Activated CD4-positive, alpha-beta memory T cell treated with anti-CD3 and anti-CD28 coated beads for 36 hours (primary cell): ENCODE measurements at places on chromosomes 16 and 17. TPM values are rescaled to one million over a fixed set of nuclear protein-coding genes. Genes with fewer than 3 reads are reported as not detected.

- no peak for DNase-seq
These were observed 149.2 kb downstream of the NPIPB5 start for GRCh38 chr16:22659933-22660332.

SOST gene
- total RNA-seq = not detected

DNA sequence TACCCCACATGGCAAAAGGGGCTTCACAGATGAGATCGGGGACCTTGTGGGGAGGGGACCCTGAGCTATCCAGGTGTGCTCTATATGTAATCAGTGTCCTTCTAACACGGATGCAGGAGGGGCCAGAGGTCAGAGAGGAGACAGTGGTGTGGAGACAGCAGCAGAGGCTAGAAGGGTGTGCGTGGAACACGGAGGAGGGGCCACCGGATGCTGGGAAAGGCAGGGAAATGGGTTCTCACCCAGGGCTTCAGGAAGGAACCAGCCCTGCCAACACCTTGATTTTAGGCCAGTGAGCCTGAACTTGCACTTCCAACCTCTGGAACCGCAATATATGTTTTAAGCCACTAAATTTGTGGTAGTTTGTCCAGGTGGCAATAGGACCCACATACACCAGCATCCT is 4.6 kb upstream of the SLC38A8 start:
- no peak for DNase-seq

GRCh38 chr16:12771341-12771798 is 32.3 kb downstream of the CPPED1 start:
- DNase-seq = no peak

DNA sequence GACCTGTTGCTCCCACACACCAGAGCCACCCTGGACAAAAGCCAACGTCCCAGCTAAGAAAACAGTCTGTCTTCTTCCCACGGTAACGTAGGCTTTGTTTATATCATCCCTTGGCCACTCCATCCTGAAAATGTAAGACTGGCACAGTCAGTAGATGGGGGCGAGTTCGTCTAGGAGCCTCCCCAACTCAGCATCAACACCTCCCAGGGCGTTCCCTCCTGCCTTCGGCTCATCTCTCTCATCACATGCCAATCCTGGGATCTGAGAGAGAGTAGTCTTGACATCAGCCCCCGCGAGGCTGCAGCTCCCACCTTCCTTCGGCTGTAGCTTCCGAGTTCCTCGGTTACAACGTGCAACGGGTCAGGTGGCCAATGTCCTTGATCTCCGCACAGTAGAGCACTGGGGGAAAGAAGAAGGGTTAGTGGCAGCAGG is 894 bp downstream of the RNF227 start:
- DNase-seq = no peak

DNA sequence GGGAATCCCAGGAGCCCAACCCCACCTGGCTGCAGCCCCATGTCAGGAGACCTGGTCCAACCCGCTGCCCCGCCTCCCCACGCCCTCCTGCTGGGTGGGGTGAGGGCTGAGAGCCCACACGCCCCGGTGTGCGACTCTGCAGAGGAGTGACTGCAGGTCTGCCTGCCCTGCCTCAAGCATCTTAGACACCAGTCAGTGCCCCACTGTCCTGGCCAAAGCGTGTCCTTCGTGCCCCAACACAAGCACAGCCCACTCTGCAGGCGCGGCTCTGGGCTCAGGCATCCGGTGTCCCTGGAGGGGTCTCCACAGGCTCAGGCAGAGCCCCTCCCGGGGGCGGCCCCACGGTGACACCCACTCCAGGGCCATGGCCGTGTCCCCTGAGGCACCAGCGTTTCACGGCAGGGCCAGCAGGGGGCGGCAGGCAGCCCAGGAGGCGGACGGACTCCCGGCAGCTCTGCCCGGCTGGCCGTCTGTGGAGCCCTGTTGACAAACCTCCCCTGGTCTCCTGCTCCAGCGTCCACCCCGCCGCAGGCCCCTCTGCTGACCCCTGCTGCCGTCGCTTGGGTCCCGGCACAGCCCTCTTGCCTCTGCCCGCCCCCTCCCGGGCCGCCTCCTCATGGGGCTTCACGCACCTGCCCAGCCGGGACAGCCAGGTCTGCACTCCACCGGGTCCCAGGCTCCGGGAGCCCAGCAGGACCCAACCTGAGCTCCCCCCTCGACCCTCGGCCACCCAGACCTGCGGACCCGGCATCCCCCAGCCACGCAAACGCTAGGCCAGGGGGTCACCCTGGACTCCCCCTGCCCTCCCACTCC is 8.6 kb upstream of the UBE2I start:
- DNase-seq = peak; percentile 82

- no peak for DNase-seq
These were observed 199.9 kb downstream of the MAF start for GRCh38 chr16:79400462-79401149.

ATP2A3 gene
- total RNA-seq = 108 TPM

ATXN2L gene
- total RNA-seq = 260 TPM

DNA sequence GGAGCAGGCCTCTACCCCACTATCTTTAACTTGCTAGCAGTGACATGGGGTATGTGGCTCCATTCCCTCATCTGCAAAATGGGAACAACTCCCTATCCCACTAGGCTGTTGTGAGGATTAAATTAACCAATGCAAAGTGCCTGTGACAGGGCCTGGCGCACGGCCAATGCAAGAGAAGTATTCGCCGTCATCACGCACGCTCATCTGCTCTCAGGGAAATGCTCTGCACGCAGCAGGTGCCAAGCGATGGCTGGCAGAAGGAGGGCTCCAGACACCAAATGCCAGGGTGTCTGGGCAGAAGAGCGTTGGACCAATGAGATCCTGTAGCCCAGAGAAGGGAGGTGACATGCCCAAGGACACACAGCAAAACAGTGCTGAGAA is 17.3 kb downstream of the FAM83G start:
- no peak for DNase-seq

DNA sequence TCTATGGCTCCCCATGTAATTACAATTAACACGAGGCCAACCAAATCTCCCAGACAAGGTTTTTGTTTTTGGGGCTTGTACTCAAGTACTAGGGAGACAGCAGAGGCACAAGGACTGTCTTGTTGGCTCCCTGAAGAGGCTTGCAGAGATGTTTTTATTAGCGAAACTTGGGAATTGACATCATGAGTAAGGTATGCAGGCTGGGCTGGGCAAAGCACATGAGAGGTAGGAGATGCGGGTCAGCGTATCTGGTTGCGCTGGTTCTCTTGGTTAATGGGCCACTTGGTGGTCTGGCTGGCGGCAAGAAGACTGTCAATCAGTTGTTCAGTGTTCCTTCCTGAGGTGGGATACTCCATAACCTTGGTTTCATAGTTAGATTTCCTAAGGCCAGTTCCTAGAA is 28.9 kb downstream of the LCMT1 start:
- no peak for DNase-seq

DNA sequence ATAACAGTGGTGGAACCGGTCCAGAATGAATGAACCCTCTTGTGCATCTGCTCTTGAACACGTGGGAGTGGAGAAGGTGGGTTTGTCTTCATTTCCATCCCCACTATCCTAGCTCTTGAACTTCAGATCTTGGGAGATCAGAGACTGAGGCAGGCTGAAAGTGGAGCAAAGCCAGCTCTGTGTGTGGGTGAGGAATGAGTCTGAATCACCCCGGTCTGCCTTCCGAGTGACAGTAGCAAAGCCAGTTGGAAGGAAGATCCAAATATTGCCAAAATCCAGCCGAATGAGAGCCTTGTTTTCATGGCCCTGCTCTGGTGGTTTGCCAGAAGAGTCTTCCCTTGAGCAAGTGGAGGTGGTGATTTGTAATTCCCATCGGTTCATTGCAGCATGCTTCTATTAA is 29.0 kb upstream of the ASIC2 start:
- DNase-seq = no peak

- DNase-seq = peak; percentile 23
These were observed 641 bp downstream of the COG8 start for GRCh38 chr16:69338557-69339288.

DNA sequence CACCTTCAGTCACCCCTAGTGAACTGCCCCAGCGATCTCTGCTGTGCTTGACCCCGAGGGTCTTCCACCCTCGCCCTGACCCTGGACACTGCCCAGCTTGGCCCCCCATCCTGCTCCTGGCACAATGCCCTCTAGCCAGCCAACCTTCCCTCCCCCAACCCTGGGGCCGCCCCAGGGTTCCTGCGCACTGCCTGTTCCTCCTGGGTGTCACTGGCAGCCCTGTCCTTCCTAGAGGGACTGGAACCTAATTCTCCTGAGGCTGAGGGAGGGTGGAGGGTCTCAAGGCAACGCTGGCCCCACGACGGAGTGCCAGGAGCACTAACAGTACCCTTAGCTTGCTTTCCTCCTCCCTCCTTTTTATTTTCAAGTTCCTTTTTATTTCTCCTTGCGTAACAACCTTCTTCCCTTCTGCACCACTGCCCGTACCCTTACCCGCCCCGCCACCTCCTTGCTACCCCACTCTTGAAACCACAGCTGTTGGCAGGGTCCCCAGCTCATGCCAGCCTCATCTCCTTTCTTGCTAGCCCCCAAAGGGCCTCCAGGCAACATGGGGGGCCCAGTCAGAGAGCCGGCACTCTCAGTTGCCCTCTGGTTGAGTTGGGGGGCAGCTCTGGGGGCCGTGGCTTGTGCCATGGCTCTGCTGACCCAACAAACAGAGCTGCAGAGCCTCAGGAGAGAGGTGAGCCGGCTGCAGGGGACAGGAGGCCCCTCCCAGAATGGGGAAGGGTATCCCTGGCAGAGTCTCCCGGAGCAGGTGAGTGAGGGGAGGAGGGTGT is at the start of gene TNFSF13:
TSS of gene TNFSF13 (plus strand) at position 207 of the 776 bp plus-strand sequence. CDS start at position 497, 290 bp downstream.
- no peak for DNase-seq

ARRB2 gene
- total RNA-seq = 226 TPM

GRCh38 chr16:4924593-4925292 is 12.2 kb downstream of the PPL start:
- no peak for DNase-seq

FCSK gene
- 13.1 TPM for total RNA-seq

RANBP10 gene
- total RNA-seq = 14.9 TPM

TMEM235 gene
- not detected for total RNA-seq

GRCh38 chr17:50210240-50211225 is 9.1 kb upstream of the COL1A1 start:
- DNase-seq = peak; percentile 9

SNX20 gene
- total RNA-seq = 55.4 TPM

DNA sequence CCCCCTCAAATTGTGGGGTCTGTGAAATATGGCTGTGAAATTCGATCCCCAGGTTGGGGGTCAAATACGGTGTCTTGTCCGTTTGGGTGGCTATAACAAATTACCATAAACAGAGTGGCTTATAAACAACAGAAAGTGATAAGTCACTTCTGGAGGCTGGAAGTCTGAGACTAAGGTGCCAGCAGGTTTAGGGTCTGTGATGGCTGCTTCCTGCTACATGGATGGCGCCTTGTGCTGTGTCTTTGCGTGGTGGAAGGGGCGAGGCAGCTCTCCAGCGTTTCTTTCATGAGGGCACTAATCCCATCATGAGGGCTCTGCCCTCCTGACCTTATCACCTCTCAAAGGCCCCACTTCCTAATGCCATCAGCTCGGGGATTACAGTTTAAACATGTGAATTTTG is 120.0 kb downstream of the IRF8 start:
- DNase-seq = no peak

KRTAP9-2 gene
- total RNA-seq = not detected

- no peak for DNase-seq
These were observed 5.1 kb downstream of the ARMC5 start for GRCh38 chr16:31464348-31464769.

KRTAP4-3 gene
- total RNA-seq = not detected

RHBDF1 gene
- total RNA-seq = 0.43 TPM

- peak; percentile 87 for DNase-seq
These were observed 13.5 kb upstream of the CBX8 start for GRCh38 chr17:79810130-79811010.

DNA sequence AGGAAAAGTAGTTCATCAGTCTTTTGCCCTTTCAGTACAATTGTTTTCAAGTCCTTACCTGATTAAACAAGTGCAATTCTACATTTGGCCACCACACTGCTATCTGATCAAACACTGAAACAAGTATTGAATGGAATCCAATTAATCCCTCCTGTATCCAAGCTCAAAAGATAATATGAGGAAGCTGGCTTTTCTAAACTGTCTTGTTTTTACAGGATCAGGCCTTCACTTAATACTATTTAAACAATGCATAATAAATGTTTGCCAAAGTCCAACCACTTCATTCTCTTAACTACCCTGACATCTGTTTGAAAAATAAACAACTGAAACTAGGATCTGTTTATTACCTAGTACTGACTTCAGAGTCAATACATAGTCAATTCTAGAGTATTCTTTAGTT is 131.6 kb downstream of the MRTFB start:
- DNase-seq = no peak

- no peak for DNase-seq
These were observed 117.9 kb upstream of the MYOCD start for GRCh38 chr17:12547831-12548230.

YBX2 gene
- total RNA-seq = 0.70 TPM

DNA sequence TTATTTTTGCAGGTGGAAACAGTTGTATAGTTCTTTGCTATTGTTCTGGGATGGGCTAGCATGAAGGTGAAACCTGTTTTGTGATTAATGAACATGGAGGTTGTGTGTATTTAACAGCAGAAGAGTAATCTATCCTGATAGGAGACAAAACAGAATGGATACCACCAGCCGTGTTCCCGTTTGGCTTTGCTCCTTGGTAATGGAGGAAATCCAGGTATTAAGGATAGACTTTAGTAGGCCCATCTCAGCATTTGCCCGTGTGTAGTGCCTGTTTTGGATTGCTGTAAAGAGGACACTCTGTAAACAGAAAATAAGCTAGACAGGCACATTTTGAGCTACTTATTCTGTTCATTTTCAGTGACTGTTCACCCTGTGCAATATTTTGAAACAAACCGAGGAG is 215.1 kb downstream of the RBFOX1 start:
- no peak for DNase-seq

PRDM7 gene
- not detected for total RNA-seq

- no peak for DNase-seq
These were observed 2293.6 kb downstream of the TP53TG3F start for GRCh38 chr16:35752773-35753558.

ARSG gene
- 10.8 TPM for total RNA-seq

GRCh38 chr16:65884018-65884417 is 482.5 kb upstream of the CDH5 start:
- DNase-seq = no peak

JPH3 gene
- total RNA-seq = 0.07 TPM
